ENCODE measurements at places on chromosomes 5 and 9.
A peak's percentile ranks its signal among the peaks of the same experiment; 100 is the strongest.

DNA sequence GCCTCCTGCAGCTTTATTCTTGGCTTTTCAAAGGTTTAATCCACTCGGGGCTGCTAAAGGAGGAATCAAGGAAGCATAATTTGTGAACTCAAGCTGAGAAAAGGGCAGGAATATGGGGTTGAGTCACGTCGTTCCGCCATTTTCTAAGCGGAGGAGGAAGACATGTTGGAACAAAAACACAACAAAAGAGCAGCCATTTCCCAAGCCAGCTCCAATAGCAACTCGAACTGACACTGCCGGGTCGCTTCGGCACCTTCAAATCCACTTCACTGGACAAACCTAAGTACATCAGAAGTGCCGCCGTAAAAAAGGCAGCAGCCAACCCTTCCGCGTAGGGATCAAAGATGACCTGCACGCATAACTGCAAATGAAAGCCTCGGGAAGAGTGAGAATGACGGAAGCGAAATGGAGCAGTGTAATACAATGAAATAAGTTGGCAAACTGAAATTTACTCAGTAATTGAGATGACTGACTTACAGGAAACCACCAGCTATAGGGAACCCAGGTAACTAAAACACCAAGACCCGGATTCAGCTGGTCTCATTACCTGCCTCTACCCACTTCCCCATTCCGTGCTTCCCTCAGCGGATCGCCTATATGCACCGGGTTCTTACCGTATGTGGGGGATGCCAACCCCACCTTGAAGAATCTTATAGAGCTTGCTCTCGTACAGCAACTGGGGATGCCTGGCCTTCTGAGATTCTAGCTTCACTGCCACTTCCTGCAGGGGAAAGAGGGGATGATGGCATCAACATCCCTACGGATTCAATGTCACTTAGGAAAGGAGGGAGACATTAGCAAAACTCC is 1.6 kb downstream of the CSNK1A1 start:
- no peak for DNase-seq

DNA sequence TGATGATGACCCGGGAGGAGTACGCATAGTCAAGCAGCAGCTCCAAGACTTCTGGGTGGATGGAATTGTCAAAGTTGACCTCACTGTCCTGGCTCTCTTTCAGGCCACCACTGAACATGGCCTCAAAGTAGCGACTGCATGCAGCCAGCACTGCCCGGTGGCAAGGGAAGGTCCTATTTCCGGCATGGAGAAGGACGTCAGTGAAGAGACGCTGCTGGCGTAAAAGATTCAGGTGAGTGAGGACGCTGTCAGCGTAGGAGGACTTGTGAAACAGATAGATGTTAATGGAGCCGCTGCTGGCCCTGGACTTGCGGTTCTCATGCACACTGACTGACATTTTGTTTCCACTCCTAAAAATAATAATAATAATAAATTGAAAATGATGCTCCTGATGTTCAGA is 4.4 kb downstream of the ENC1 start:
- DNase-seq = no peak

DNA sequence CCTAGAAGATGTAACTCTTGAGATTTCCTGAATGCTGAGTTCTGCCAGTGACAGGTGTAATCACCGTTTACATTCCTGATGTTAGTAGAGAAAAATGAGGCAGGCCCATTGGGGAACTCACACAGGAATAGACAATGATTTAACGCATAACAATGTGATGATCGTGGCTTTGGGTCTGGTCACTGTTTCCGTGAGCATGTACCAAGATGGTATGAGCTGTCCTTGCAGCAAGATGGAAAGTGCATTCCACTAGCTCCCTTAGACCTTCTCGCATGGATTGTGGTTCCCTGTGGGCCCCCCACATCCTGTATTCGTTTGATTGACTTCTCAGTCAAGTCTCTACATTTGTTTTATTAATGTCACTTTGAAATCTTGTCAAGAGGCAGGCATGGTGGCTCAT is 124.0 kb upstream of the DAP start:
- no peak for DNase-seq

- no peak for DNase-seq
Observed at GRCh38 chr5:43207601-43208000, 15.6 kb downstream of the NIM1K start.

DNA sequence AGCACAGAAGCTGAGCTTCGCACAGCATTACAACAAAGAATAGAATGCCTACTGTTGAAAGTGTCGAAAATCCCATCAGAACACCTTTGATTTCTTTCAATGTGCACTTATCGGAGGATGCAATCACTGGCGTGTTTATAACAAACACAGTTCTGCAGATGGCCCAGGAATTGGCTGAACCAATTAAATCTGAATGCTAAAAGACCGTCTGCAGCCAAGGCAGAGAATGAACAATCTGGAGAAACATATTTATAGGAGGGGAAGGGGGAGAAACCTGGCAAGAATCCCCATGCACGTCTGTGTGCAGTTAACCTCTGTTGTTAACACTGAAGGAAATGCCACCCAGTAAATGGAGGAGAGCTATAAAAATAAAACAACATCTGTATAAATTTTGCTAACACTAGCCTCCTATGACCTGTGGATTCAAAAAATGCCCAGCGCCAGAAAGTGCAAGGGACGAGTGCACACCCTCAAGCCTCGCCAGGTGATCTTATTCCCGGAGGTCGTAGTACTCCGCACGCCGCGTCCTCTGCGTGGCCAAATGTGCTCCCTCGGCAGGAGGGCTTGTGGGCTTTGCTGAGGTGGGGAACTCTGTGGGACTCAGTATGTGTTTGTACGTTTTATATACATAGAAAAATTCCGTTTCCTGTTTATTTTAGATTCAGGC is 56.8 kb downstream of the PTCH1 start:
- no peak for DNase-seq

- no peak for DNase-seq
Observed at GRCh38 chr5:41751867-41752266, 118.4 kb downstream of the OXCT1 start.

DNA sequence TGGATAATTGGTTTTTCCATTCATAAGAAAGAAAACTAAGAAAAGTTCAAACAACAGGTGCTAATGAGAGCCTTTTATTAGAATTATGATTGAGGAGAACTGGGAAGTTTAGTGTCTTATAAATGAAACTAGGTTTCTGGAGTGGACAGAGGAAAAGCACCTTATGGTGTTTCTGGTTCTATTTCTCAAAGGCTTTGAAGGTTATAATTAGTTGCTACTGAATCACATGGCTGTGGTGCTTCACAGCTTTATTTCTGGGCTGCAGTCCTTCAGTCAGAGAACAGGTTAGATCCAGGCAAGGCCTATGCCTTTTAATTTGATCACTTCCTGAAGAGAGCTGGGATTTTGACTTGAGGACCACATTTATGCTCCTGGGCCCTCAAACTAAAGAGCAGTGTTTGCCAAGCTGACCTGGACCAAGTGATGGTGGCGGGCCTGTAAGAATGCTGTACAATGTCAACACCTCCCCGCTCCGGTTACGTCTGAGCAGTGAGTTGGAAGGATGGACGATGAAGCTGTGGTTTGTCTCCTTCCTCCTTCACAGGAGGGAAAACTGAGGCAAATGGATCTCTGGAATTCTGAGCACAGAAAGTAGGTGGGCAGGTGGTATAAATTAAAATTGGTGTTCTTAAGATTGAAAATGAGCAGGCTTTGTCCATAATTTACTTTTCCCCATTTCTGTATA is 56.0 kb downstream of the ZNF462 start:
- DNase-seq = no peak

GRCh38 chr5:458547-459353 is 15.8 kb downstream of the EXOC3 start:
- DNase-seq = peak; percentile 42

GRCh38 chr5:124477577-124477976 is 268.9 kb downstream of the ZNF608 start:
- no peak for DNase-seq

- no peak for DNase-seq
Observed at GRCh38 chr5:103166706-103167105, 46.6 kb downstream of the PPIP5K2 start.

DNA sequence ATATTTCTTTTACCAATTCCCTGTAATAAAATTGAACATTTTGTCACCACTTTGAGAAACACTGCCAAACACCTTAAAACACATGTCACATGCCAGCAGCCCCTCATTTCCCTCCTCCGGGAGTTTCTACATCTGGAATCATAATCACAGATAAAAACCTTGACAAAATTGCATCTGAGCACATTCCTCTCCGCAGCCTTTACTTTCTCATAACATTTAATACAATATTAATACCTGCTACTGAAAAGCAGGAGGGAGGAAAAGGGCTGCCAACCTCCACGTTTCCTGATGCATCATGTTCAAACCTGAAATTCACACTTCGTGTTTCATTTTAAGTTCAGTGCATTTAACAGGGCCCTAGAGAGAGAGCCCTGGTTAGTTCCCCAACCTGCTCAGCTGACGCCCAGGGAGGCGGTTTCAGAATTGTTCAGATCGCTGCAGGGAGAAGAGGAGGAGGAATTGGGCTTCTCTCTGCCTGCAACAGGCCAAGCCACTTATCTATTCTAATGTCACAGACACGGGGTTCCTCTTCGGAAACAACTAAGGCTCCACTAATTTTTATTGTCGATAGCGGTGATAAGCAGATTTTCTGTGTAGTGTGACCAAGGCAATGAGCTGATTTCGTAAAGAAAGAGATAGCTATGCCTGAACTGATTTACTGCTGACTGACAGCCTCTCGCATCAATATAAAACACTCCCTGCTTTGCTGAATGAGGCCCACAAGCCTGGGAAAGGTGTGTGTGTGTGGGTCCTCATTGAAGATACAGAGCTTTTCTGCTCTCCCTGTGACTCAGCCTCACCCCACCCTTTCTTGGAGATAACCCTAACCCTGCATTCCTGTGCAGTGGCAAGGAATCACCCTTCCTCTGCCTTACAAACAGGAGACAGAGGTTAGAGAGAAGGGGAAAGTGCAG is 4.9 kb upstream of the LHX2 start:
- DNase-seq = no peak

GRCh38 chr5:31641575-31641974 is 2.6 kb downstream of the PDZD2 start:
- no peak for DNase-seq

- DNase-seq = no peak
Observed at GRCh38 chr5:50292735-50293394, 148.2 kb downstream of the EMB start.

GRCh38 chr5:149975409-149975808 is 14.9 kb downstream of the SLC26A2 start:
- DNase-seq = no peak

GRCh38 chr5:76818844-76819831 is at the start of gene F2RL1:
TSS of gene F2RL1 (plus strand) at chr5:76819030. CDS start at chr5:76819183, 153 bp downstream.
- DNase-seq = peak; percentile 7

All from activated naive CD8-positive, alpha-beta T cell treated with anti-CD3 and anti-CD28 coated beads, Interleukin-2, amount 50 U/mL, for 16 hours (primary cell).